DMS 273 treated with DMSO at 0.1 percent for 48 hours (cell line): ENCODE measurements at places on chromosomes 6 and 20.

GRCh38 chr20:52593654-52594053 lies 378.5 kb upstream of the TSHZ2 start:
- DNase-seq = no peak

DNA sequence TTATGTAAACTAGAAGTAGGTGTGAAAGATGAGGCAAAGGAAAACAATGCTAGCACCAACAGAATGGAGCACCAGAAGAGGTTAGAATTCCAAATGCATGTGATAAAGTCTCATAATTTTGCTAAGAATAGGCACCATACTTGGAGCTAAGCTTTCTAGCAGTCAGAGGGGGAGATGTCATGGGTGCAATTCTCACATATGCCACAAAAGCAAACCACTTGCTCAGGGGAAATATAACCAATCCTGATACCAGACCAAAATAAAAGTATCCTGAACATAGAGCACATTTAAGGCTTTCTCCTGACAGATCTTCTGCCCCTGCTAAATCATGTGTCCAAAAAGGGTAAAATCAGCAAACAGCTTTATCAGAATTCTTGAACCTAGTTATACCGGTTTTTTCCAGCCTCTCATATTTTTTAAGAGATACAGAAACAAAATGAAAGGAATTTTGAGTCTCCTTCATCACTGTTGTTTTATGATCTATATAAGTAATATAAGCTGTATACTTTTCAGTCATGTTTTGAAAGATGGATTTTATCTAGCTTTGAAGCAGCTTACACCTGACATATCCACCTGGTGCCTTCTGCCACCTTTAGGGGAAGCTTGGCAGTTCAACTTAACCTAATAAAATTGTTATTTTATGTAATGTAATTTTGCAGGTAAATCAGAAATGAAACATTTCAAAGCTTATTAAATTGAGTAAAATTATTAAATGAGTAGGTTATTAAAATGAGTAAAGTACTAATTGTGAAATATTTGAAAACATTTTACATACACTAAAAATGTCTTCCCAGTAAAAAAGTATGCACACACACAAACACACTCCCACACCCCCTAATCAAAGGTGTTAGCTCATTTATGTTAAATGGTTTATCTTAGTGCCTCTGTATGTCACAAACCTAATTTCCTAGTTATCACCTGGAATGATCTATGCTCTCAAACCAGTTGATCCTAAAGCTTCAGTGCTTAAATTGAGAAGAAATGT lies 2.8 kb downstream of the SPO11 start:
- DNase-seq = no peak

- no peak for DNase-seq
Measured at GRCh38 chr6:84785671-84786070, 21.3 kb upstream of the TBX18 start.

GRCh38 chr20:38674092-38674764 lies 50.1 kb upstream of the SLC32A1 start:
- no peak for DNase-seq

GRCh38 chr6:78020586-78020985 lies 367.7 kb downstream of the MEI4 start:
- DNase-seq = no peak

GRCh38 chr6:139640448-139640847 lies 266.0 kb upstream of the CITED2 start:
- no peak for DNase-seq

DNA sequence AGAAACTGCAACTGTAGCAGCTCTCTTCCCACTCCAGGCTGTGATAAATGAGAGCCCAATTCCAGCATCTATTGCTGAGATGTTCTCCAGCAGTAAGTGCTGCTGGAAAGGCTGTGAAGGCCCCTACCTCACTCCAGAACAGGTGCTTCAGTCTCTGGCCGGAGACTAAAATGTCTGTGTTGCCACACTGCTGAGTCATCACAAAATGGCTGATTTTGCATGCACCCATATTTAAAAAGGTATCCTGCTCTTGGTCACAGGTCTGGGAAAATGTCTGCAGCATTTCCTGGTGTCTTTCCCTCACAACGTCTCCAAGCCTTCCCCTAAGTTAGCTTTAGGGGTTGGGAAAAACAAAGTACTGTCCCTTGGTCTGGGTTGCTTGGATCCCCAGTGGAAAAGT lies 95.1 kb downstream of the TPBG start:
- DNase-seq = no peak

DNA sequence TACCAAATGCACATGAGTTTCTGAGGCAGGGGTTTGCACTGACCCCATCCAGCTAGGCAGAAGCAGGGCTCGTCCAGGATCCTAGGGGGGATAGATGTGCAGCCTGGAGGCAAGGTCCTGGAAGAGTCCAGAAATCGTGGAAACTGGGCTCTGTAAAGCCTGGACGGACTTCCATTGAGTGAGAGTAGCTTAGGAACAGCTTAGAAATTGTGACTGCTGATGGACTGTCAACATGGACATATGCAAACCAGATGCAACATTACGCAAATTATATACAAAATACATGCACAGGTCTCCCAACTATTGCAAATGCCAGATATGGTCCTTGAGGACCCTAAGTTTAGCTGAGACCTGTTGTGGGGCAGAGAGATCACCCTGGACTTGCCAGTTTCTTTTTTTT lies 4.8 kb upstream of the EMILIN3 start:
- no peak for DNase-seq

GRCh38 chr20:24528583-24529368 lies 59.3 kb downstream of the SYNDIG1 start:
- no peak for DNase-seq

DNA sequence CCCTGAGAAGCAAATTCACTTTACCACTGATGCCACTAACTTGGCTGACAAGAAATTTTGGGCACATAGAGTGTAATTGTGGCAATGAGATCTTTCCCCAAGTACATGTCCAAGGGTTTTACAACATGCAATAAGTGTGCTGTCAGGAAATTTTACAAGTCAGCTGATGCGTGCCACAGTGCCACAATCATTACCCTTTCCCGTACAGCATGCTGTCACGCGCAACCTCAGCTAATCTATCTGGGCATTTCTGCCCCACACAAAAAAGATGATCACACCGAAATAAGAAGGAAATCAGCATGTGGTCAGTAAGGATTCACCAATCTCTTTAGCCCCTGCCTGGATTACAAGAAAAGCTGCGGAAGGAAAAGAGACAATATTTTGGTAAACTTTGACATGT lies 163.6 kb upstream of the PREP start:
- DNase-seq = no peak

GRCh38 chr20:43840382-43841070 lies 74.1 kb upstream of the TOX2 start:
- DNase-seq = no peak

GRCh38 chr6:34242252-34243130 lies 5.8 kb downstream of the HMGA1 start:
- no peak for DNase-seq

DNA sequence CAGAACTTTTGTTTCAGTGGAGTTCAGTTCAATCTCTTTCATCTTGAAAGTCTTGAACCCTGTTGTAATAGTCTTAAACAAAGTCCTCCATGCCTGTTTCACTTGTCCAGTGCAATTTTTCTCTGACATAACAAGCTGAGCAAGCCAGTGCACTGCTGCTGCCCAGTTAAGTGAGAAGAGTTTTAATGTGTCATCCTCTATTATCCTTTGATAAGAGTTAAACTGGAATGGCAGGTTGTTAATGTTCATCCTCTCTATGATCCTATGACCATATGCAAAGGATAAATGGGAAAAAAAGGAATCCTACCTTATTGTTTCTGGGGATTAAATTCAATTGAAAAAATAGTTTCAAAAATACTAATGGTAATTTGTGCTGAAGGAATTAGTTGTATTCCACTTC lies 197.5 kb downstream of the FRK start:
- DNase-seq = no peak

DNA sequence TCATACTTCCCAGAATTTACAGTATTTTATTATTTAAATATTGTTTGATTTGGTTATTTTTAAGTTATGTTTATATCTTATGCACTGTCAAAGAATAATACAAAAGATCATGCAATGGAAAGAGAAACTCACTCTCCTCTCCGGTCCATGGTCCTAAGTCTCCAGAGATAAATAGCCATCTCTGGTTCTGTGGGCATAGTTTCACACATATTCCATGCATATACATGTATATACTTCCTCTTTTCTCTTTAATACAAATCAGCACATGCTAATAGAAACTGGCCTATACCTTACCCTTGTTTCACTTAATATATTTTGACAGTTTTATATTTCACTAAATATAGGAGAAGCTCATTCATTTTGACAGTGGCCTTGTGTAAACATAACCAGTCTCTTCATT lies 901.7 kb upstream of the CITED2 start:
- DNase-seq = no peak

- no peak for DNase-seq
Measured at GRCh38 chr20:51127713-51128112, 104.8 kb upstream of the KCNG1 start.

DNA sequence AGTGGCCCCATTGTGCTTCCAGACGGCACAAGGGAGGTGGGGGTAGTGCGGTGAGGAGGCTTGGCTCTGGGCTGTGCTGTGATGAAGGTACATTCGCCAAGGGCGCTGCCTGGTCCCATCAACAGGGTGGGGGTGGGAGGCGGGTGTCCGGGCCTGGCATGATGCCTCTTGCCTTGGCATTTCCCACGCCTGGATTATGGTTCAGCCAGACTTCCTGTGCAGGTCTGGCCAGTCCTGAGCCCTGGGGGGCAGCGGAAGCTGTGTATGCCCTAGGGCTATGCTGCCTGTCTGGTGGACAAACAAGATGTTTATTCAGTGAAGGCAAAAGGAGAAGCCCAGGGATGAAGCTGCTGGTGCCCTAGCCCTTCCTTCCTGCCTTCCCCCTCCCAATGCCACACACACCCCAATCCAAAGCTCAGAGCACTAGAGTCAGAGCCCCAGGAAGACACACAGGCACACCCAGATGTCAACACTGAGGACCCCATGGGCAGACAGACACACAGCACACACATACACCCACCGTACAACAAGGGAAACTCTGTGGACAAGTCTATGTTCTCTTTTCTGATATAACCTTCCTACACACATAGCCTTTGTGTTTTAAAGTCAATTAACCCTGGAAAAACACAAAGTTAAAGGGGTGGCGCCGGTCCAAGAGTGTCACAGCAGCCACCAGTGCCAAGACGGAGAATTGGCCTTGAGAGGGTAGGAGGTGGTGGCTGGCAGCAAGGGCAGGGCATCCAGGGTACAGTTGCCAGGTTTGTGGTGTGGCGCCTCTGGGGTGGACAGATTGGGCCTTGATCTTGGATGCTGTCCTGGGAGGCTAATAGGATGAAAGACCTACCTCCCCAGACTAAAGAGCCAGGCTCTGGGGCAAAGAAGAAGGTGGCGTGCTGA lies 54.7 kb upstream of the SAYSD1 start:
- no peak for DNase-seq

DNA sequence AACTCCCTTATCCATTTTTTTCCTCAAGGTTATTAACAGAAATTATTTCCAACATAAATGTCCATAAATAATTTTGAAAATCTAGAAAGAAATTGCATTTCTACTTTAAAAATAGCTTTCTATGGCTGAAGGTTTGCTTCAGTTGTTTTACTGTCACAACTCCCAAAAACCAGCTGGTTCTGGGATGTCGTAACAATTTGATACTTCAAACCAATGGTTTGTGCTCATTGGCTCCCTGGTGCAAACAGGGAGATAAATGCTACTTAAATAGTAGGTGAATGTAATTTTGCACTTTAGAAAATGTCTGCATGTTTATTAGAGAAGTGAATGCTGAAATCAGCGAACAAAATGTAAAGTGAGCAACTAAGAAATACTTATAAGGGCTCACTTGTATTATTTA lies 31.1 kb downstream of the LAMA2 start:
- DNase-seq = no peak

- no peak for DNase-seq
Measured at GRCh38 chr6:124203101-124203811, 399.6 kb downstream of the NKAIN2 start.

DNA sequence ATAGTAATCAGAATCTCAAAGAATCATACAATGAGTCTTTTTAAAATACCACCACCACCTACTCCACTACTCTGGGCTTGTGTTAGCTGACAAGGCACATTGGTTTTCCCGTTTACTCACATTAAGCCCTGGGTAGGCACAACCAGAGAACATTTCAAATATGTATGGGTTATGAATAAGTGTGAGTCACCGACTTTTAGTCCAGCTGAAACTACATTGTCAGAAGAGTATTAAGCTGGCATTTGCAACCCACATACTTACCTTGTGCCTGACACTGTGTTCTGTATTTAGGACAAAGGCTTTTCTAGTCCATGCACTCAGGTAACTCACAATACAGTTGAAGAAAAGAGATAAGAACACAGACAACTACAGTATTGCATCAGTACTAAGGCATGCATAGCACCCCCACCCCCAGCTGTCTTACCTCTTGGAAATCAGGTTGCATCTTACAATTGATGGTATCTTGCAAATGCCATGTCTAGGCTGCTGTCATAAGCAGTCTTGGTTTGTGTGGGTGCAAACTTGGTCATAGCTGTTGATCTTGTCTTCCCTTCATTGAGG lies 40.3 kb upstream of the AHI1 start:
- DNase-seq = no peak

- no peak for DNase-seq
Measured at GRCh38 chr6:44038543-44039065, 88.6 kb downstream of the MRPL14 start.

- DNase-seq = peak; percentile 73
Measured at GRCh38 chr6:89999154-89999553, 104.9 kb downstream of the GJA10 start.
